Common myeloid progenitor, CD34-positive (primary cell): ENCODE measurements at places on chromosomes 5 and 9.

DNA sequence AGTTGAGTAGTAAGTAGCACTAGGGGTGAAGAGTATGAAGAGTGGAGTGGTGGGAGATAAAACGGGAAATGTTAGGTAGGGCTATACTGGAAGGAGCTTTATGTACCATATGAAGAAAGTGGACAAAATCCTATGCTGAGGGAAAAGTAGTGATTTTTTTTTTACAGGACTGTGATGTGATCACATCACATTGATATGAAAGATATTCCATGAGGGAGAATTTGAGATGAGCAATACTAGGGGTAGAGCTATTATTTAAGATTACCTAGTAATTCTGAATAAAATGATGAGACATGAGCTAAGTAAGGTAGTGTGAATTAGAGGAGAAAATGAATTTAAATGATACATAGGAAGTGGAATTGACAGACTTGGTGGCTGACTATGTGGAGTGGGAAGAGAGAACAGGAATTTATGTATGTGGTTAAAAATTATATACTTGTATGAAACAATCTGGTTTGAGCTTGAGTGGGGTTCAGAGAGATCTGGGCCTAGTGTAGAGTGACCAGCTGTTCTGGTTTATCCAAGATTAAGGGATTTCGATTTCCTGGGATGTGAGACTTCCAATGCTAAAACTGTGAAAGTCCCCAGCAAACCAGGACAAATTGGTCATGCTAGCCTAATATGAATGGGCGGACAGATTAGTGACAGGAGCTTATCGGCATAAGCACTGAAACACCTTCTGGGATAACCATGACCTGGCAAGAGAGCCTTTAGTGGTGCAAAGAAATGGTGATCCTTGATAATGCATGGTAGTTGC, 29.3 kb upstream of the STOM start:
- DNase-seq: no peak

DNA sequence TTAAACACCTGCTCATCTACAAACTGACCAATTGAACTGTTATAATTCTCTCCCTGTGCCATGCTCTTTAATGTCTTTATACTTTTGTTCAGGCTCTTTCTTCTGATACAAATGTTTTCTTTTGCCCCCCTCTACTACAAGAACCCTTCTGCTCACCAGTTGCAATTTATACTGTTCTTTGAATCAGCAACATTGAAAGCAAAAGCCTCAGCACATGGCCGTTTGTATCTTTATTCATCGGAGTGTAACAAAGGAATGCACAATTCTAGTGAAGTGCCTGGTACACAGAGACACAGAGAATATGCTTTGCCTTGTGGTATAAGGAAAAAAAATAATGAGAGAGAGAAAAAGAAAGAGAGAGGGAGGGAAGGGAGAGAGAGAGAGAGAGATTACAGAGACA, 547.1 kb downstream of the CDH12 start:
- DNase-seq: no peak

GRCh38 chr5:76586531-76586930, 36.7 kb downstream of the F2RL2 start:
- no peak for DNase-seq

DNA sequence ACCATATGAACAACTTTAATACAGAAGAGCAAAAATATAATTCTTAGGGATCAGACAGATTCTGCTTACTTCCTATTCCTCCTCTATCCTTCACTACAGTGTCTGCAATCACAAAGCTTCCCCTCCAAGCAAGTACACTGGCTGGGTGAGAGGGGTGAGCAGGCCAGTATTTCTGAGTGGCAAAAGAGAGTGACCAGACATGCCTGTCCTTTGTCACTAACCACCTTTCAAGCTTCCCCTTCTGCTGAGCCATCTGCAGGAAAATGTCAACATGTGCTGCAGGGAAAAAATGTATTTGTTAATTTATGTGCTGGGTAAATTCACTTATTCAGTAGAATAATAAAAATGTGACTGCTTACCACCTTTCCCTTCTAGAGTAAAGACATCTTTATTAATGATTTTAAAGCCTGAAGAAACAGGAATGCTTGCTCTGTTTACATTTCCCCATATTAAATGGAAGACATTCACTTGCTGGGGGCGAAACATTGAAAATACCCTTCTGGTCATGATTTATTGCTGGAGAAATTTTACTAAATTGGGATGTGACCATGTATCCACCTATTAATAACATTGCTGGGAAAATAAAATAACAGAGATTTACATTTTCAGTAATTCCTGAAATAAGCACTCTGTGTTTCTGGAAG, 84.9 kb downstream of the SPOCK1 start:
- no peak for DNase-seq

GRCh38 chr9:83423815-83424707, 114.1 kb downstream of the FRMD3 start:
- no peak for DNase-seq

GRCh38 chr9:94812343-94812742, 85.8 kb downstream of the AOPEP start:
- DNase-seq: no peak

DNA sequence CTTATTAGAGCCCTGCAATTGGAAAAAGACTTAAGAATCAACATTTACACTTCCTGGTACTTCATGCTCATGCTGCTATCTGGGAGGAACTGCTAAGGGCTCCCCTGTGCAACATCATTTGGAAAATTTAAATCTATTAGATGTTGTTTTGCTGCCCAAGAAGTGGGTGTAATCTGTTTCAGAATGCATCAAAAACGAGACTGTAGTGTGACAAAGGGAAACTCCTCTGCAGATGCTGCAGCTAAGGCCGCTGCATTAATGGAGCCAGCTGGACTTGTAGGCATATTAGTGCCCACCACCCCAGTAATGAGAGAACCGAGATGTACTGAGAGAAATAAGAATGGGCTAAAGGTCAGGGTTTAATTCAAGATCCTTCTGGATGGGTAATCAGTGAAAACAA, 11.1 kb upstream of the PAIP1 start:
- DNase-seq: no peak

DNA sequence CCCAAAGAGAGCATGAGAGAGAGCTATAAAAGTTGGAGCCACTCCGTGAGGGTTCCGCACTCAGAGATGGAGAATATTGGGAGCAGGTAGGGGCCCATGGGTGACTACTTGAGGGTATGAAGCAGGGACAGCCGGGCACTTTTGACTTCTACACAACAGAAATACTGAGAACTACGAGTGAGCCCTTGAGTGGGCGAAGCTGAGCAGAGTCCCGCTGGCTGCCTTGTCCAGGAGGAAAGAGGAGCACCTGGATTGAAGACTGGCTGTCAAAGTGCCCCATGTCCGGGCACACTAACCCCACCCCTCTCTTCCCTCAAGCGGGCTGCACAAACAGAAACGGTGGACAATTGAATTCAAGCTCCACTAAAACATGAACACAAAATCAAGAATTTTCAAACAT, 33.6 kb downstream of the FYB1 start:
- no peak for DNase-seq

- no peak for DNase-seq
Measured at GRCh38 chr9:123238365-123238764, 30.0 kb downstream of the STRBP start.

- DNase-seq: peak; percentile 57
Measured at GRCh38 chr9:21244836-21245235, 5.0 kb upstream of the IFNA14 start.

DNA sequence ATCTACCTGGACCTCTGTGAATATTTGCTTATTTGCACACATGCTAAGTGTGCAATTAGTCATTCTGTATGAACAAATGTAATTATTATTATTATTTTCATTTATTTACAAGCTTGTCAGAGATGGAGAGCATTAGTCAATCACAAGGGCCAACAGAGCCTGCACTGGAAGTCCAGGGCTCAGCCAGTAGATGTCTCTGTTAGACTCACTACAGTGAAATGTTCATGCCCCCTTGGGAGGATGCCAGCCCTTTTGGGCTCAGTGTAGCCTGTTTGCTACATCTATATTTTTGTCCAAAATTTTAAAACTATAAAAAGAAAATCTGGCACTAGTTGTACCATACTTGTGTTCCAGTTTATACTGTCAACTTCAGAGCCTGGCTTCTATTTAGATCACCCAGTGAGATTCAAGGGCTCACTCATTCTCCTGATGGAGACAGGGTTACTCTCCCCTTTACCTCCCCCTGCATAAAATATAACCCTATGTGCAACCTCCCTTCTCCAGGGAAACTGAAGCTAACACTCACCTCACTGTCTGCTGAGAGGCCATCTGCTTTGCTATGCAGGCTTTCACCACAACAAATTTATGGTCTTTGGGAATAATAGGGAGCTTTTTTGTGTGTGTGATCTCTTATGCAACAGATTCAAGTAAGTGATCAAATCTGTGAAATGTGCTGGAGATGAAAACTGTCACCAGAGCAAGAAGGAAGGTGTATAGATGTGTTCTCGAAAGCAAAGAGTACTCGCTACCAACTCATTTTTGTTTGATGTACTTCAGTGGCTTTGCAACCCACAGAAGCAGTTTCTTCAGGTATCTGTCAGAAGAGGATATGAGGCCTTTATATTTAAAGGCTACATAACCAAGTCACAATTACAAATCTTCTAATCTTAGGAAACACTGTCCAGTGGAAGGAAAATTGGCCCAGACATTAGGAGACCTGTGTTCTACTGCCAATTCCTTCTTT, 99.9 kb upstream of the TLE4 start:
- peak; percentile 66 for DNase-seq

GRCh38 chr5:33969572-33970452, 14.7 kb downstream of the SLC45A2 start:
- peak; percentile 60 for DNase-seq

GRCh38 chr5:13766236-13766635, 178.3 kb downstream of the DNAH5 start:
- DNase-seq: peak; percentile 69

- DNase-seq: peak; percentile 60
Measured at GRCh38 chr9:1051584-1052275, 1.6 kb downstream of the DMRT2 start.

- no peak for DNase-seq
Measured at GRCh38 chr5:172841-173251, 18.4 kb upstream of the LRRC14B start.

DNA sequence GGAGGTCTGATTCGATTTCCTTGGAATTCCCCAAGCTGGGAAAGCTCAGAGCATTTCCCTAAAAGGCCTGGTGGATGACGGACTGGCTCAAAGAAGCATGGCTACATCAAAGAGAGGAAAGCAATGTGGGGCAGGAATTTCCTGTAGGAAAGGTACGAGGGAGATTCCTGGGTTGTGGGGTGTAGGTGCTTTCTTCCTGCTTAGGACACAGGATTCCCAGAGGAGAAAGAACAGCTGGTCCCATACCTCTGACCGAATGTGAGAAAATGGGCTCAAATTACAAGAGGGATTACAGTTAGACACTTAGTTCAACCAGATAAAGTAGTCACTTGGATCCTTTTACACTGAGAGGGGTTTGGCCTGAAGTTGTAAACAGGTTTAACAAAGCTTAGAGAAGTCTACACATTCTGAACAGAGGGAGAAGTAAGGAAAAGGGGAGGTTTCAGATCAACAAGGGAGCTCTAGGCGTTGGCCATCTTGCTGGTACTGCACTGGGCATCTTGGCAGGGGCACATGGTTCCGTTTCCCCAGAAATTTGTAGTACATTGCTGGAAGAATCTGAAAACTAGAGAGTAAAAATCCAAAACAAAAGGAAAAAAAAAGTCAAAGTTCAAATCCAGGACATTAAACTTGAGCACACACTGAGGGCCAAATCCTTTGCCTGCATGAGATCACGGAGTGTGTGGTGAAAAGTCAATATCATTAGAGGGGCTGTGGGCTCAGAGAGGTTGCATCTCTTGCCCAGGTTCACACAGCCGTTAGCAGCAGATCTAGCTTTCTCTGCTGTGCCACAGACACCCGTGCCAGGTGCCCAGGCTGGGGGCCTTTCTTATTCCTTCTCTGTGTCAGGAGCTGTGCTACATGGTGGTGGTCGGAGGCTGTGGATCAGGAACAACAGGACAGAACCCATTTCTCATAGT, 171.3 kb downstream of the RGS3 start:
- no peak for DNase-seq

DNA sequence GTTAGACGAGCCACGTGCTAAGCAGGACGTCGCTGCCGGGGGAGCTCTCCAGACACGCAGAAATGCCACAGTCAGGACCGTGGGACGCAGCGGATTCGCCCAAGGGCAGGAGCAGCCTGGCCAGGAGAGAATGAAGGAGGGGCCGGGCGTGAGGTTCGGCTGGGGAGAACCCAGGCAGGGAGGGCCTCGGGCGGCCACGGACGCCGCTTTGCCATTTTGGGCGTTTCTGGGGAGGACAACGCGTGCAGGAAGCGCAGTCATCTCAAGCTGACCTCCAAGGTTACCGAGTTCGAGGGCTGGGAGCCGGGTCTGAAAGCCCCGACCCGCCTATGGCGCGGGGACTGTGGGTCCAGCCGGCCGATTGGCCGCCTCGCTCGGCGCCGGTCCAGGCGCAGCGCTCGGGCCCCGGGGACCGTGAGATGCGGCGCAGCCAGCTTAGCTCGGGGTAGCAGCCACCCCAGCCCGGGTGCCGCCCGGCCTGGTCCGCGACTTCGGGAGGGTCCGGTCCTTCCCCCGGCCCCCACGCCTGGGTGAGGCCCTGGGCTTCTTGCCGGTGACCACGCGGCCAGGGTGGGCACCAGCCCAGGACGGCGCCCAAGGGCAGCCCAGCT, 760 bp upstream of the MAN1B1 start:
- no peak for DNase-seq

GRCh38 chr5:65811885-65812284, 89.9 kb downstream of the NLN start:
- no peak for DNase-seq

DNA sequence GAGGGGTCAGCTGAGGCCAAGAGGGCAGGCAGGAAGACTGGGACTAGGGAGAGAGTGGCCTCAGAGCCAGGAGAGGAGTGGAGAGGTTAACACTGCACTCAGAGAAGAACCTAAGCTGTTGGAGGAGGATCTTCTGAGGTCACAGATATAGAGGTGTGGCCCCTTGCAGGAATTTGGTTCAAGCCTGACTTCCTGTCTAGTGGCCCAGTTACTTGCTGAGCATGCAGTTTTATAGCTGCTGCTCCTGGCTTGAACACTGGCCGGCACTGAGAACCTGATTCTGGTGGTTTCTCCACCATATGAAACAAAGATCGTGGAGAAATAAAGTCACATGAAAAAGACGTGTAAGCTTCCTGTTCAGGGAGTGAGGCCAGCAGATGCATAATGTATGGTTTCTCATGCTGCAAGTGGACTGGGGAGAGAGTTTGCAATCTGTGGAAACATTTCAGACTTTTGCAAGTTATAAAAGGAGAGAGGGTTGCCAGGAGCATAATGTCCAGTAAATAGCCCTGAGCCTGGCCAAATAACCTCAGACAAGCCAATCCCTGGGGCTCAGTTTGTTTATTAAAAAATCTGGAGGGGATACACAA, 82.6 kb downstream of the GALNT10 start:
- no peak for DNase-seq

- DNase-seq: no peak
Measured at GRCh38 chr9:133754187-133754586, 16.0 kb upstream of the SARDH start.

- no peak for DNase-seq
Measured at GRCh38 chr9:70034271-70034711, 9.4 kb upstream of the MAMDC2 start.
